ENCODE measurements at places on chromosomes 12 and 14.

DNA sequence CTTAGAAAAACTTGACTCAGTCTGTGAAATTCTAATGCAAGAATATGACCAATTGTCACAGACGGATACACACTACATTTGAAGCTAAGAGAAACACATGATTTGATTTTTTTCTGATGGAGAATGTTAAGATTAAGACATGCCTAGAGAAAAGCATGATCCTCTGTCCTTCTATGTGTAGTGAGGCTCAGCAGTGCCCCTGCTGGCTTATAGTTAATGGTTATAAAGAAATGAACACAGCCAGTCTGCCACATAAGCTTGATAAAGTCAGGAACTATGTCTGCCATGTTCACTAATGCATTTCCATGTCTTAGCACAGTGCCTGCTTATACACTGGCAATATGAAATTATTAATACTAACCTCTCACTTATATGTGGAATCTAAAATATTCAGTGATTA, 168.1 kb upstream of the DAAM1 start:
- DNase-seq, result no peak

DNA sequence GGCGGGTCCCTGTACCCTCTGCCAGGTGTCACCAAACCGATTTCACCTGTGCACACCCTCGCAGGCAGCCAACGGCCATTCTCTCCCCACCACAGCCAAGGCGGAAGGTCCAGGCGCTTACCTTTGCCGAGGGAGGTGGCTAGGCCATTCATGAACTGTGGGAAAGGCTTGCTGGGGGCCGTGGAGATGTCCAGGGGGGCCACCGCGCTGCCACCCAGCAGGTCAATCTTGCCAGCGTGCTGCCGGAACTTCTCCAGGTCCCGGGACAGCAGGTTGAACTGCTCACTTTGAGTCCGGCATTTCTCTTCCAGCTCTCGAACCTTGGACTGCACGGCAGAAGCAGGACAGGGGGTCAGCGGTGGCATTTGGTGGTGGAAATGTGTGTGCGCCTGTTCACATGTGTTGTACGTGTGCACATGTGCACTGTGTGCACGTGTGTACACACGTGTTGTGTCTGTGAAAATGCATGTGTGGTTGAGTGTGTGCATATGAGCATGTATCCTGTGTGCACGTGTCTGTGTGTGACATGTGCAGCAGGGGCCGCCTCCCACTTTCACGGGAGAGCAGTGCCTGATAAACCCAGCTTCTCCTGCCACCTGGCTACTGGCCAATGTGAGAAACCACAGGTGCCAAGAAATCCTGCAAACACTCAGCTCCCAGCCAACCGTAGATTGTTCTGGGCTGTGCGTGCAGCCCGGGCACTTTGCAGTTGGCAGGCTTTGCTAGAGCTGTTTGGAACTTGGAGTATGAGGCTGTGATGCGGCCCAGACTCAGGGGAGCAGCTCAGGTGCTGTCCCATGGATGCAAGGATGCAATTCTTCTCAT, 118.9 kb downstream of the PIWIL1 start:
- peak; percentile 86 for DNase-seq

GRCh38 chr14:99561864-99562263, 42.1 kb downstream of the CCDC85C start:
- DNase-seq, result peak; percentile 72

GRCh38 chr14:22979748-22980392, 2.5 kb downstream of the AJUBA start:
- DNase-seq, result no peak

DNA sequence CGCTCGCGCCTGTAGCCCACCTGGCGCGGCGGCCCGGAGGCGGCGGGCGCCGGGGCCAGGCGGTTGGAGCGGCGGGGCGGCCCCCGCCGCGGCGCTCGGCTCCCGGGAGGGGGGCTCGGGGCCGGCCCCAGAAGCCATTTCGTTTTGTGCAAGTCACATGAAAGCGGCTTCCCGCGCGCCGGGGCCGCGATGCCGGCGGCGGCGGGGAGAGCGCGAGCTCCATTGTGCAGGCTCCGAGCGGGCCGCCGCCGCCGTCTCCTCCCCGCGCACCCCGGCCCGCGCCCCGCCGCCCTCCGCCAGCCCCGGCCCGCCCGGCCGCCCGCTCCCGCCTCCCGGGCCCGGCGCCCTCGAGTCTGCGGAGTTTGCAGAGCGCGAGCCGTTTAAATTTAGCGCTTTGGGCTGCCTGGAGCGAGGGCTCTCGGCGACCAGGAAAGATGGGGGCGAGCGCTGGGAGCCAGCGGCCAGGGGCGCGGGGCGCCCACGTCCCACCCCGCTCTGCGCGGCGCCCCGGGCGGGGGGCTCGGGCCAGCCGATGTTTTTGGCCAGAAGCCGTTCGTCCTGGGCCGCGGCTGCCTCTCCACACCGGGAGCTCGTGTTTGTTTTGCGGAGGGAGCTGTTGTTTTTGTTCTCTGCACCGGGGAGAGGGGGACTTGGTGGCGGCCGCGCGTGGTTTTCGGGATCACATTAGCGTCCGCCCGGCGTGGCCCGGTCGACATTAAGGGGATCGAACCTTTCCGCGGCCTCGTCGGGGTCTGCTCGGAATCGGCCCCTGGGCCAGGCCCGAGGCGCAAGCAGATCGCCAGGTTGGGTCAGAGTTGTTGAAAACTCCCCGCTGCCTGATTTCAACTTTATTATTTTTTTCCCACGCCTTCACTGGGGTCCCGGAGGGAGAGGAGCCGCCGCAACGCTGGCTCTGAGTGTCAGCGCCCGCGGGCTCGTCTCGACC, 982 bp downstream of the BCL7A start:
- DNase-seq, result no peak

DNA sequence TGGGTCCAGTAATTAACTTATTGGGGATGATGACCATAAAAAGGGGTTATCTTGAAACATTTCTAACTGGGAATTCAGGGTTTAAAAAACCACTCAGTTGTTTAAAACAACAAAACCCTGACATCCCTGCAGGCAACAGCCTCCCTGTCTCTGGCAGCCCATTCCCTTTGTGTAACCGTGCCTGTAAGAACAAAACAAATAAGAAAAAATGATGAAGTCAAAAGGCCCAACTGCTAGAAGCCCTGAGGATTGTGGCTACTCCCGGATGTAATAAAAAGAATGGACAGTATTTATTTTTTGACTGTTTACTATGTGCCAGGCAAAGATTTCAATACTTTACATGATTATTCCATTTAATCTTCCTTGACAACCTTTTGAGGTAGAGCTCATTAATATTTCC, 75.3 kb downstream of the TMCC3 start:
- DNase-seq, result no peak

- no peak for DNase-seq
These were observed 45.4 kb downstream of the APPL2 start for GRCh38 chr12:105190530-105190929.

GRCh38 chr14:74863274-74863673, 12.7 kb downstream of the PROX2 start:
- DNase-seq, result no peak

DNA sequence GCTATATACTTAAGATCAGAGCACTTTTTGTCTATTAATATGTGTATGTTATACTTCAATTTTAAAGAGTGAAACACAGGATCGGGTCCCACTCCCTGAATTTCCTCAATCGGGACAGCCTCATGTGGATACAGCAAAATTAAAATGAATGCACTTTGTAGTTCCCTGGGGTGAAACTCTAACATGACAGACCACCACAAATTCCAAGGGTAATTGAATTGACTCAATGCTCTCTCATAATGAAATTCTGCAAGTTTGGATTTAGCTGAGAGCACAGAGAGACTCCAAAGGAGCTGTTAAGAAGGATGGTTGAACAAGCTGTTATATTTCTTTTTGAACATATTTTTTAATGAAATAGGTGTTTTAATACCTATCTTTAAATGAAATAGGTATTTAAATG, 413.6 kb downstream of the GXYLT1 start:
- no peak for DNase-seq
